ENCODE measurements at places on chromosomes 5 and 9.

DNA sequence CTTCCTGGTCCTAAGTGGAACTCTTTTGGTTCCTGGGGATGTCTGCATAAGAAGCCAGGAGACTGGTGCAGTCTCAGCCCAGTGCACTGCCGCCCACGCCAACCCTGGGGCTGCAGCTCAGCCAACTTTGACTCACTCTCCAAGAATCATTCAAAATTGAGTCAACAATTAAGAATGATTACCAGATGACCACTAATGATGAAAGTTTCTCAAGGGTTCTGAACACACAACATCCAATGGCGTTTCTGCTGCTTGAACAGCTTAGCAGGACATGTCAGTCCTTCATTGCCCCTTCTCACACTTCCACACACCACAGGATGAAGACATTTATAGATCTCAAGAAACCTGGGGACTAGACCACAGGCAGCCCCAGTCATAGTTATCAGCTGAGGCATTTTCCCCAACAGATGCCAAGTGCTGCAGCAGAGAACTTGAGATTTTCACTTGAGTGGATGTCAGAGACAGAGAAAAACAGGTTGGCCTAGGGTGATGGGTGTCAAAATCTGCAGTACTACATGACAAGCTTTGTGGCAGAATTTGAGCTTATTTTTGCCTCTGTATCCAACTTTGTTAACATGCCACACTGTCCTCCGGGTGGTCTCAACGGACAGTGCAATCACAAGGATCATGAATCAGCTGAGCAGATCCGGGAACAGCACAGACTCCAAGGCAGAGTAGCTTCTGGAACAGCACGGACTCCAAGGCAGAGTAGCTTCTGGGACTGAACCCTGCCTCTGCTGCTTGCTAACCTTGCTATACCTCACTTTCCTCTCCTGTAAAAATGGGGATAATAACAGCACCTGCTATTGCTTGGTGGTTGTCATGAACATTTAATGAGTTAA lies 356.1 kb downstream of the SPOCK1 start:
- H3K4me3 ChIP-seq = no peak overlapping the region
- H3K27ac ChIP-seq = no peak overlapping the region
- H3K36me3 ChIP-seq = no peaks in the 10 kb centered on the region

DNA sequence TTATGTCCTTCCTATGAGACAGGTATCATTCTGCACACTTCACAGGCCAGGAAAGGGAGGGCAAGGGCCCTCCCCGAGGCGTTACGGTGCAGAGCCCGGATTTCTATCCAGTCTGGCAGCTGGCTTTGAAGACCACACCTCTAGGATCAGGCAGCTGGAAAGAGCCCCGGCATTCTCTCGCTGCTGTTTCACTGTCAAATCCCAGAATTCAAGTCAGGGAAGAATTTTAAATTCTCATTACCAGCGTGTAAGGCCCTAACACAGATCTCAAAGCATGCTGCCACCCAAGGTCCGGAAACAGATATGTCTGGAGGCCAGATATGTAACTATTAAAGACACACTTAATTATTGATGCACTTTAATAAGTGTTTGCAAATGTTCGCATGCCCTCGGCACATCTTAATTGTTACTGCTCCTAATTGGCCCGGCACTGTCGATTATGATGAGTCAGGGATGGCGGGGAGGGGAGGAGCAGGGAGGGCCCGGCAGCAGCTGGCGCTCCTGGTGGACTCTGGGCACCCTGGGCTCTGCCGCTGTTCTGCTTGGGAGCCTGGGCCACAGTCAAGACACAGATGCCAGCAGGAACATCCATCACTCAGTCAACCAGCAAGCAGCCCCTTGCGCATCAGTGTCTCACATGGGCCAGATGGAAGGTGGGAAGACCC lies 76.3 kb upstream of the BARHL1 start:
- no peaks in the 10 kb centered on the region for H3K4me1 ChIP-seq
- peaks cover 39% of the 10 kb centered on the region for H3K27me3 ChIP-seq

GRCh38 chr5:132385326-132386105 lies 16.0 kb downstream of the SLC22A5 start:
- peaks cover 54% of the 10 kb centered on the region for H3K4me1 ChIP-seq
- DNase-seq = peak; percentile 66
- peak overlapping the region; percentile 88 for H3K27ac ChIP-seq

DNA sequence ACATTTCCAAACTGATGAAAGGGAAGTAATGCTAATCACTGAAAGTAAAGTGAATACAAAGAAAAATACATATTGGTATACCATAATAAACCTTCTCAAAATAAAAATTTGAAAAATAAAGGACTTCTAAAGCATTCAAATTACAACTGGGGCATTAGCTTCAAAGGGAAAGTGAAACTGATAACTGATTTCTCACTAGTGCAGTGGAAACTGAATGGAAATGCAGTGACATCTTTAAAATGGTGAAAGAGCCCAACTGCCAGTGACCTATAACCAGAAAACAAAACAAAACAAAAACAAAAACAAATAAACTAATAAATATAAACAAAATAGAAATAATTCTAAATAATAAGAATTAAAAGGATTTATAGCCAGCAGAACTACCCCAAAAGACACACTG lies 297.5 kb upstream of the GRIN3A start:
- H3K4me3 ChIP-seq = no peak overlapping the region
- DNase-seq = no peak
- no peak overlapping the region for H3K27ac ChIP-seq

GRCh38 chr9:70983723-70984295 lies 137.6 kb downstream of the TRPM3 start:
- no peaks in the 10 kb centered on the region for H3K27me3 ChIP-seq
- no peaks in the 10 kb centered on the region for H3K4me1 ChIP-seq
- no peaks in the 10 kb centered on the region for H3K36me3 ChIP-seq
- no peak for DNase-seq

- H3K4me1 ChIP-seq = no peaks in the 10 kb centered on the region
- H3K27ac ChIP-seq = no peak overlapping the region
- H3K27me3 ChIP-seq = no peaks in the 10 kb centered on the region
These were observed 15.4 kb upstream of the SMIM15 start for GRCh38 chr5:61177716-61178115.

DNA sequence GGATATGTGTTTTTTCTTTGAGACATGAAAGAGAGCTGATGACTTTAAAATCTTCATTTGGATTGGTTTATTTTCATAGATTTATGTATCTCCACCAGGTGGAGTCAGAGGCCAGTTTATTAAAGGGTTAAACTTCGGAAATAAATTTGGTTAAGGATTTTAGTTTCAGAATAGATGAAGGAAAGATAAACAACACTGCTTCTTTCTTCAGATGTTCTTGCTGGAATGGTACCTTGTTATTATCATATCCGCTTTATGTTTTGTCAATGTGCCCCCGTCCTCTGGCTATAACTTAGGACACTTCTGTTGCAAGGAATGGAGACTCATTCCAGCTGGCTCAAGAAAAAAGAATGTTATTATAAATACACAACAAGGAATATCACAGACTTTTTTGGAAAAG lies 81.2 kb downstream of the ALDH1A1 start:
- H3K27me3 ChIP-seq = no peaks in the 10 kb centered on the region
- peaks cover 10% of the 10 kb centered on the region for H3K4me1 ChIP-seq
- H3K4me3 ChIP-seq = no peak overlapping the region
- DNase-seq = no peak
- no peaks in the 10 kb centered on the region for H3K36me3 ChIP-seq

DNA sequence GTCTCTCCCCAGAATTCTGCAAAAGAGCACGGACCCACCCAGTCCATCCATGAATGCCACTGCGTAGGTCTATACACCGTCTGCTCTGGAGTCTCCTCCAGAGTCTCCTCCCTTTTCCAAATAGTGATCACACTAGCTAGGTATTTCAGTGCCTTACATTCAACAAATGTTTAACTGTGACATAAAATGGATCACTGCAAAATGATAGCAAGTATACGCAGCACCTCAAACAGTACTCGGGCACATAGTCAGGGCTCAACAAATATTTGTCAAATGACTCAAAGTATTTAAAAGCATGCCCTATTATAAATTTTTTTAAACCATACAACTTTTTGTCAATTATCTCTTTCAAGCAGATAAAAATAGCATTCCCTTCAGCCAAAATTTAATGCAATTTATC lies 60.5 kb downstream of the TLE1 start:
- no peak overlapping the region for H3K4me3 ChIP-seq
- no peaks in the 10 kb centered on the region for H3K4me1 ChIP-seq
- no peaks in the 10 kb centered on the region for H3K27me3 ChIP-seq
- H3K27ac ChIP-seq = no peak overlapping the region

GRCh38 chr5:2430606-2431005 lies 320.9 kb downstream of the IRX2 start:
- no peak overlapping the region for H3K4me3 ChIP-seq
- no peak overlapping the region for H3K27ac ChIP-seq
- no peak for DNase-seq
- no peaks in the 10 kb centered on the region for H3K36me3 ChIP-seq
- no peaks in the 10 kb centered on the region for H3K27me3 ChIP-seq

- H3K27ac ChIP-seq = no peak overlapping the region
- no peak for DNase-seq
- H3K4me3 ChIP-seq = no peak overlapping the region
- H3K36me3 ChIP-seq = no peaks in the 10 kb centered on the region
- no peaks in the 10 kb centered on the region for H3K27me3 ChIP-seq
These were observed 167.8 kb downstream of the DOCK2 start for GRCh38 chr5:169804861-169805260.

DNA sequence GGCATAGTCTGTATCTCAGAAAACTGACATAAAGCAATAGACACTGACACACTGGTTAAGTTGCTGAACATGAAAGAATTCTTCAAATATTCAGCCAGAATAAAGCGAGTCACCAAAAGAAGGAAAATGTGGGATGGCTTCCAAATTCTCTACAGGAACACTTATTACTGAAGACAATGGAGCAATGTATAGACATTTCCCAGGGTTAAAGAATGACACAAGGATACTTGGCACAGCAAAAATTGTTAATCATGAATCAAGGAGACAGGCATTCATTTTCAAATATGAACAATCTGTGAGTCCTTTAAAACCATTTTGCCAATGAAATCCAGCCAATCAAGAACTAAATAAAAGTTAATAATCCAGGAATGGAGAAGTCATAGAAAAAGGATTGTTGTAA lies 92.5 kb downstream of the MTX3 start:
- H3K27ac ChIP-seq = no peak overlapping the region
- H3K4me3 ChIP-seq = no peak overlapping the region
- no peak for DNase-seq
- no peaks in the 10 kb centered on the region for H3K4me1 ChIP-seq
- H3K36me3 ChIP-seq = no peaks in the 10 kb centered on the region

DNA sequence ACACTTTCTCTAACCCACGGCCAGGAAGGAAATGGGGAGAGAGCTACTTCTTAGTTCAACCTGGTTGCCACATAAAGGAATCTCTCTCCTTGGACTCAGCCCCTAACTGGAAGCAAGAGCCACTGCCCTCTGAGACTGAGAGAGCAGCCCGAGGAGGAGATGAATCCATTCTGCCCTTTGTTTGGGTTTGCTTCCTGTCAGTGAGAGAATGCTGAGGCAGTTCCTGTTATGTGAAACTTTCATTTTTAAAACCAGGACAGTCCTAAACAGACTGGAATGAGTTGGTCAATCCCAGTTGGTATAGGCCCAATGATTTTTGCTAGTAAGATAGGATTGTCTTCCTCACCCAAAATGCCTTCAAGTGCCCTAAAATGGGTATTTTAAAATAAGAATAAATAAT lies 205.1 kb downstream of the NTRK2 start:
- no peaks in the 10 kb centered on the region for H3K27me3 ChIP-seq
- H3K4me1 ChIP-seq = no peaks in the 10 kb centered on the region
- H3K4me3 ChIP-seq = no peak overlapping the region
- no peaks in the 10 kb centered on the region for H3K36me3 ChIP-seq

DNA sequence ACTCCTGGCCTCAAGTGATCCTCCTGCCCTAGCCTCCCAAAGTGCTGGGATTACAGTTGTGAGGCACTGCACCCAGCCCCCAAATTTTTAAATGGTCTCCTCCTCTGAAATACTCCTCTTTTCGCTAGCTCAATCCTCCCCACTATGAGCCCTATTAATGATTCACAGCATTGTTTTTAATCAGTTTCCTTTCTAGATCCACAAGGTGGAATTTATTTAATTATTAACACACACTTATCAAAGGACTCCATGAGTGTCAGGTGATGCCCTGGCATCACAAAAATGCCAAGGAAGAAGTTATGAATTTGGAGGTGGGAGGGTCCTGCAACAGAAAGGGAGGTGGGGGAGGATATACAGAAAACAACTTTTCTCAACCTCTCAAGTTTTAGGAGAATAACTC lies 806.5 kb downstream of the PRELID2 start:
- no peaks in the 10 kb centered on the region for H3K4me1 ChIP-seq
- H3K27me3 ChIP-seq = no peaks in the 10 kb centered on the region
- H3K4me3 ChIP-seq = no peak overlapping the region

DNA sequence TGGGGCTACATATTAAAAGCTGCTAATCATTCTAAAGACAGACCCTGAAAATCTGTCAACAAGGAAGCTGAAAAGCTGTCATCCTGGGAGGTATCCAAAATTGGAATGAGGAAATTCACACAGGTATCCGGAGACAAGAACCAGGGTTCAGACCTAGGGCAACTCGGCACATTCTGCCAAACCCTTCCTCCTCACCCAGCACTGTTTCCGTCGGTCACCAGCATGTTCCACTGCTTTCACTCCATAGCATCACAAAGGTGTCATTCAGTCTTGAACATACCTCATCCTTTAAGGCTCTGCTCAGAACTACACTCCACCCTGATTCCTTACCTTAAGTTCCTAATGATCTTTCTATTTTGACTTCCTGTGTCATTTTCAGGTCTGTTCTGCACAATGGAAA lies 153.1 kb upstream of the RASA1 start:
- DNase-seq = no peak
- no peaks in the 10 kb centered on the region for H3K36me3 ChIP-seq
- no peaks in the 10 kb centered on the region for H3K27me3 ChIP-seq

GRCh38 chr5:107253246-107253645 lies 417.5 kb downstream of the EFNA5 start:
- H3K36me3 ChIP-seq = no peaks in the 10 kb centered on the region
- H3K27me3 ChIP-seq = no peaks in the 10 kb centered on the region
- H3K4me3 ChIP-seq = no peak overlapping the region
- DNase-seq = no peak
- no peak overlapping the region for H3K27ac ChIP-seq
- no peaks in the 10 kb centered on the region for H3K4me1 ChIP-seq

DNA sequence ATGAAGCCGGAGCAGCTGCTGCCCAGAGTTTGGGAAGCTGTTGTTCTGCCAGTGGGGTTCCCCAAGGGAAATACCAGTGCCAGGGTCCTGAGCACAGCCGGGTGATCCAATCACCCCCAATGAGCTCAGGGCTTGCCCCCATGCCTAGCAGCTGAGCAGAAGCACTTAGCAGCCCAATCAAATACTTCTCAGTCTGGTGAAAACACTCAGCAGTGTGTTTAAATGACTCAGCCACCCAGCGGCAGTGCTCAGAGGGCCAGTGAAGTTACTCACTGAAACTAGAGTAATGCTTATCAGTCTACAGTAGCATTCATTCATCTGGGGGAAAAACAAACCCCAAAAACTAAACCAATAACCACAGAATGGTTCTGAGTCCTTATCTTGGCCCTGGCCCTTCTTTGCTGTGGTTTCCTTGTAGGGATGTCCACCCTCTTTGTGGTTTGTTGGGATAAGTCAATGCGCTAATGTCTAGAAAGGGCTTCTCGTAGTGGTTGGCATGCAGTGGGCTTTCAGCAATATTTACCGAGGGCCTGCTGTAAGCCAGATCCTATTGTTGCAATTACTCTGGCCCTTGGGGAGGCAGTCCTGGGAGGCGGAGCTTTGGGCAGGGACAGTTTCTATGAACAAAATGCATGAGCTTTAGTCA lies 43.1 kb downstream of the LHX2 start:
- H3K27me3 ChIP-seq = peaks cover 35% of the 10 kb centered on the region
- DNase-seq = no peak
- no peaks in the 10 kb centered on the region for H3K4me1 ChIP-seq
- H3K36me3 ChIP-seq = no peaks in the 10 kb centered on the region
- H3K4me3 ChIP-seq = no peak overlapping the region
- no peak overlapping the region for H3K27ac ChIP-seq

Data from transverse colon (tissue), 4 donors.